ENCODE measurements at places on chromosomes 7 and 10.
A peak's percentile ranks its signal among the peaks of the same experiment; 100 is the strongest.

DNA sequence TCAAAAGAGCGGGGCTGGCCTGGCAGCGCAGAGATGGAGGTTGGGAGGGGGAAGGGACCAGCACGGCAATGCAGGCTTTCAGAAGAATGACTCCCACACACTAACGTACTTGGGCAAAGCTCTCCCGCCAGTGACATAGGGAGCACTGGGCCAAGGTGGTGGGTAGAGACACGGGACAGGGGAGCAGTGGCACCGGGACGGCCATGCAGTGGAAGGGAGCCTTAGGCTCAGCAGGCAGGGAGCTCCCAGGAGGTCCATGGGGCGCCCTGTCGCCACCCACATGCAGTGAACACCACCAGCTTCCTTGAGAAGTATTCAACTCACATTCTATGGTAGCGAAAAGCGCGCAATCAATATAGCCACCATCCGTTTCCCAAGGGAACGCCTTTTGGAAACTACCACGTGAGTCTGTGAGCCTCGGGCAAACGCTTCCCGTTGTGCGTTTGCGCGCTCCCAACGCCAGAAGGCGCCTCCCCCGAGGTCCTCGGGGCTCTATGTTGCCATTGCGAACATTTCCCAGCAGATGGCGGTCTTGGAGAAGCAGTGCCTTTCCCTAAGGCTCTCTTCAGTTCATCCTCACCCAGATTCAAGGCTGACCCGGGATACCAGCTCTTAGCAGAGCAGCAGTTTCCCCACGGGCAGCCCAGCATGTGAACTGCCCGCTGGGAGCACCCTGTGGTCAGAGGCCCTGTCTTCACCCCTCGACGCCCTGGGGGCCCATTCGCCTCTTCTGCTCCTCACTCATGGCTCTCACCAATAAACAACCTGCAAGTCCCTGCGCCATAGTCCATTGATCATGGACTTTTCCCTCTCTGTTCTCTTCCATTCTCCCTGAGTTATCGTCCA lies 16.4 kb upstream of the OPALIN start:
- DNase-seq = peak; percentile 91

DNA sequence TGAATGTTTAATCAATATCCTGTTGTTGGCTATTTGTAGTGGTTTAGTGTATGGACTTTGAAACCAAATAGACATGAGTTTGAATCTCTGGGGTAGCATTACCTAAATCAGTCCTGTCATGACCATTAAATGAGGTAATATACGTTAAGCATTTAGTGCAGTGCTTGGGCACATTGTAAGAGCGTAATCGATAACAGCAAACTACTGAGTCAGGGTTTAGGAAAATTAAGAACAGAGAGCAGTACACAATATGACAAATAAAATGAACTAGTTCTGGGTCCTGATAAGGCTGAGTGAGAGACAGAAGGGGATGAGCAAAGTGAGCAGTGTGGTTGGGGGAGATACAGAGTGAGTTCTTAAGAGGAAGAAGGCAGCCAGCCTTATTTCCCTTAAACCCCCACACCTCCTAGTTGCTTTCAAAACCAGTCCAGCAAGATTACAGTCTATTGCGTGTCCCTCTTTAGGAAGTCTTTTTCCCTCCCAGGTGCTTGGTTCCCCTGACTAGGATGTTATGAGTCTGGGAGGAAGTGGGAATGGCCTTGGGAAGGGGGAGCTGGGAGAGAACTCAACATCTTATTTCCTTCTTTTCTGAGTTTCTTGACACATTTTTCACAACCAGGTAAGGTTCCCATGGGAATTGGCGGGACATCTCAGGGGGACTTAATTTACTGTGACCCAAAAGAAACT lies 171.0 kb downstream of the SND1 start:
- no peak for DNase-seq

- no peak for DNase-seq
These were observed 59.0 kb downstream of the MDH2 start for GRCh38 chr7:76106893-76107292.

GRCh38 chr10:29946953-29947700 lies 112.3 kb downstream of the JCAD start:
- DNase-seq = no peak

DNA sequence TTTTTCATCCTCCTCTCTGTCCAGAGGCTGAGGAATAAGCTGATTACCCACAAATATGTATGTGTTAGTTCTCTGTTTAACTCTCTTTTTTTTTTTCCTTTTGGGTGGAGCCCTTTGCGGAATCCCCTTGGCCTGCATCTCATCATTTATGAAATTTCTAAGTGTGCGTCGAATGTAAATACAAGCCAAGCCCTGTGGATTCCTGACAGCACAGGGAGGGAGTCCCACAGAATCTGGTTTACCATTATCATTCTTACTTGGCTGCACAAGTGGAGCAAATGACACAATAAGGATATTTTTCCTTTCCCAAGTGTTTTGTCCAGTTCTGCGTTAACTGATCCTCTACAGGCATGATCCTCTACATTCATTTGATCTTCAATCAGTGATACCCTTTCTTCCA lies 11.4 kb downstream of the STK31 start:
- no peak for DNase-seq

GRCh38 chr10:63627881-63628296 lies 106.7 kb downstream of the REEP3 start:
- no peak for DNase-seq

Data from ecto neural progenitor cell (in vitro differentiated cells).